SK-N-DZ (cell line): ENCODE measurements at places on chromosomes 6 and 20.

DNA sequence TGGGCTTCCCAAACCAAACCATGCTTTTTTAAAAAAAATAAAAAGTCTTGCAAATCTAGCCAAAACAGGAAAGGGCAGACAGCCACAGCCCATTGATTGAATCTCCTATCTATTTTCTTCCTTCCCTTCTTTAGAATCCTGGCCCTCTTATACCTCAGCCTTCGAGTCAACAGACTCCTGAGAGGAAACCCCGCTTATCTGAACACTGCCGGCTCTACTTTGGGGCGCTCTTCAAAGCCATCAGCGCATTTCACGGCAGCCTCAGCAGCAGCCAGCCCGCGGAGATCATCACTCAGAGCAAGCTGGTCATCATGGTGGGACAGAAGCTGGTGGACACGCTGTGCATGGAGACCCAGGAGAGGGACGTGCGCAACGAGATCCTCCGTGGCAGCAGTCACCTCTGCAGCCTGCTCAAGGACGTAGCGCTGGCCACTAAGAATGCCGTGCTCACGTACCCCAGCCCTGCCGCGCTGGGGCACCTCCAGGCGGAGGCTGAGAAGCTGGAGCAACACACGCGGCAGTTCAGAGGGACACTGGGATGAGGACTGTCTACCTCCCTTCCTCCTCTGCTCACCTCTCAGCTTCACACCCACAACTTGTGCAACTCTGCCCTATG is 10.1 kb upstream of the RTF2 start:
- DNase-seq: no peak

DNA sequence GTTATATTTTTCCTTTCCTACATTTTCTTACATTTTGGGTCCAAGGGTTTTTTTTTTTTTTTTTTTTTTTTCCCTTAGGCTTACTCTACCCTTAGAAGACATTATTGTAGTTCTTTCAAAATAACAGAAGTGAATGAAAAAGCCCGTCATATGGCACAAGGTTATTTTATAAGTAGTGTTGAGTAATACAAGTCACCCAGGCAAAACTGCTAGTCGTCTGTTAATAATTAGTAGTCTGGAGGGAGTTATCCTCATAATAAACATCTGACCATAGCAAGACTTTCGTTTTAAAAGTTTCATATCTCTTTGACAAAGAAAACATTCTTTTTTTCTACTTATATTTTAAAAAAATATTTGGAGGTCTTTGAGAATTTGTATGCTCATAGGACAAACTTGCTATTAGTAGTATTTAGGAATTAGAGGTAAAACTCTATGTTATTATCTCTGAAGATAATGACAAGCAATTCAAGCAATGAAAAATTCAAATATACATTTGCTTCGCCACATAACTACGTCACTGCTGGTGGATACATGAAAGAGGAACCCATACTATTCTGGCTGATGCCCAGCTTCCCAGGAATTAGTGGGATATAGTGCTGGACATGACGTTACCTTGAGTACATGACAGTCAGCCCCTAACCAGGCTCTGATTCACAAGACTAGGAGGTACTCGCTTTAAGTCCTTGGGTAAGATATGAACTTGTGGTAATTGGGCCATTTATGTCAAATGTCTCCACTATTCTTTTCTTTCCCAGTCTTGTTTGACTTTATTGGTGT is 532.8 kb downstream of the GRIK2 start:
- no peak for DNase-seq

GRCh38 chr6:1726341-1726768 is 116.6 kb downstream of the FOXC1 start:
- no peak for DNase-seq

DNA sequence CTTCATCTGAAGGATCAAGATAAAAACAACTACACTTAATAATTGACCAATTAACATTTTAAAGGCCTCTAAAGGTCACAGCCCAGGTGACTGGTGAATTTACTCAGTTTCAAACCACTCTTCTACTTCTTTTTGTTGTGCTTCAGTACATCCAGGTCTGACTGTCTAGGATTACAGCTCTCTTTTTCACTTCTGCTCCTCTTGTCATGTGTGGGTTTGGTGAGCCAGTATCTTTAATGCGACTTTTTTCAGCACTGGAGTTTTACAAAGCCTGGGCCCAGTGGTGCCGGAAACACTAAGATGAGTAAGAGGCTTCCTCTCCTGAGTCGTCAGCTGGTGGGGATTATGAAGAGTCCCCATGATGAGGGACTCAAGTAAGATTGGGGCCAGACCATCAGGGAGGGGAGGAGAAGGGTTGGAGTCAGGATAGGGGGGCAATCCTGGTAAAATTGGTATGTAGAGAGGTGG is 27.0 kb downstream of the HECA start:
- DNase-seq: no peak

- DNase-seq: no peak
Observed at GRCh38 chr20:7022597-7022996, 255.1 kb downstream of the BMP2 start.

GRCh38 chr6:89859744-89860143 is 30.1 kb downstream of the CASP8AP2 start:
- DNase-seq: no peak

- no peak for DNase-seq
Observed at GRCh38 chr20:40476461-40476860, 212.6 kb downstream of the MAFB start.

DNA sequence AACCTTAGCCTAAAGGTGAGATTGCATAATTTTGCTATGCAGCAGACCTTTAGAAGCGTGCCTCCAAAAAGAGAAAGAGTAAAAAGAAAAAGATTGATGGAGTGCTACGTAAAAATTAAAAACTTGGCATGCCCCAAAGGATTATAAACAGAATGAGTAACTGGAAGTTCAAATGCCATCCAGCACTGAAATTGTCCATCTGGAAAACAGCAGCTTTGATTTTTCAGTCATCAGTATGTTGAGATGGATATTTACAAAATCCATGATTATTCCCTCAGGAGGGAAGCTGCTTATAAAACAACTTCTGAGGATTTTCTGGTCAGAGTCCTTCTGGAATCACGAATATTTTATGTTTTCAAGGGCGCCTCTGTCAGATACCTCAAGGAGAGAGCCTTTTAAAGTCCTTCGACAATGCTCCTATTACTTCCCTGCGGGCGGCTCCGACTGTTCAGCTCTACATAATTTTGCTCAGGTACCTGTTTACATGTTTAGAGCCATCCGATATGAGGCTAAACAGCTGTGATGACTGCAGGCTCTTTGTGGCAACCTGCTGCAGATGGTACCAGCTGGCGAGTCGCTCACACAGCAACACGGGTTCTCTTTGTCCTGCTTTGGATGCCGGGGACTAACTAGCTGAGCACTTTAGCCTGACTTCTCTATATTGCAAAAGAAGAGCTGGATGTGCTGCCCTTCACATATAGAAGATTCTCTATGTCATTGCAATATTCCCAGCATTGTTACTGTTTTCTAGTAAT is 83.3 kb downstream of the RCAN2 start:
- no peak for DNase-seq

DNA sequence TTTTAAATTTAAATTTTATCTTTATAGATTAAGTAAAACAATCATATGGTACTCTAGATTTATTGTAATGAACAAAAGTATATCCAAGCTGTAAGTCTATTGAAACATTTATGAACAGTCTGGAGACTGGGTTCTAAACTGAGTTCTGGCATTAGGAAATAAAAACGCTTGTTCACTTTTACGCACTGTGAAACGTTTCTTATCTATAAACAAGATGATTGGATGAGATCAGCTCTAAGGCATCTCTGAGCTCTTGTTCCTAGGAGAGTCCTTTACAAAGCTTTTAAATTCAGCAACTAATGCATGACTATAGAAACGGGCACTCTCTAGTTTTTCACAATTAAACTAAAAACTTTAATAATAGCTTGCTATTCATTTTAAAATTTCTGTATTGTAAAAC is 6.8 kb downstream of the HUS1B start:
- no peak for DNase-seq

DNA sequence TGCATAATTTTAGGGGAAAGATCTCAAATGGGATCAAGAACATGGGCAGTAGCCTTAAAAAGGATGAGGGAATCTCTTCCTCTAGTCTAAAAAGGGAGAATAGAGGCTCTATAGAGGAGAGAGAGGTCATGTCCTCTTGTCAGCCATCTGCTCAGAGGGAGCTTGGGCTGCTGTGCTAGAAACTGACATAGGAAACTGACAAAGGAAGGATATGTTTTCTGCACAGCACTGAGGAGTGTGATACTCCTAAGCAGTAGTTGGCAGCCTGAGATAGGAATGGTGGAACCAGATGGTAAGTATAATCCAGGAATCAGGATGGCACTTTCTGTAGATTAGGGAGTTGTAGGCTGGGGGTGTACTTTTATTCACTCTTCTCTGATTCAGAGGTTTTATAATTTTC is 59.2 kb downstream of the PTPRA start:
- DNase-seq: no peak

- no peak for DNase-seq
Observed at GRCh38 chr6:151498327-151498726, 4.5 kb downstream of the CCDC170 start.

GRCh38 chr6:23559587-23560343 is 566.2 kb upstream of the NRSN1 start:
- DNase-seq: peak; percentile 71

DNA sequence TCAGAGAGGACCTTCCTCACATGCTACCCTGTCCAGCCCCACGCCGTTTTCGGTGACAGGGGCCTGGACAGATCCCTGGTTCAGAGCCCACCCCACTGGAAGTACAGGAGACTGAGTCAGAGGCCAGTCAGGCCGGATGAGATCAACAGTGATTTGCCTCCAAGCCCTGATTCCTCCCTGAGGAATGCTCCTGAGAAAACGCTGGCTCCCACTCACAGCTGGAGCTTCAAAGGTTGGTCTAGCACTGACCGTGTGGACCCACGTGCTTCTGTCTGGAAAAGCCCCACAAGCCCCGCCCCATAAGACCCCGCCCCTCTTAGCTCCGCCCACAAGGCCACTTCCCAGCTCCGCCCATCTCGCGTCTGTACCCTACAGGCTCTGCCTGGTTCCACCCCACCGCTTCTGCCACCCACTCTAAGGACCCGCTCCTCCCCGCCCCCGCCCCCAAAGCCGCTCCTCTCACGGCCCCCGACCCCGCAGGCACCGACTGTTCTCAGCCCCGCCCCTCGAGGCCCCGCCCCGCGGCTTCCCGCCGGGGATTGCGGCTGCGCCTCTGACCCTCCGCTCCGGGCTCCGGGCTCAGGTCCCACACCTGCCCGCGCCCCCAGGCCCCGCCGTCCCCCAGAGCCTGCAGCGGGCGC is 64.9 kb upstream of the BHLHE23 start:
- DNase-seq: no peak

DNA sequence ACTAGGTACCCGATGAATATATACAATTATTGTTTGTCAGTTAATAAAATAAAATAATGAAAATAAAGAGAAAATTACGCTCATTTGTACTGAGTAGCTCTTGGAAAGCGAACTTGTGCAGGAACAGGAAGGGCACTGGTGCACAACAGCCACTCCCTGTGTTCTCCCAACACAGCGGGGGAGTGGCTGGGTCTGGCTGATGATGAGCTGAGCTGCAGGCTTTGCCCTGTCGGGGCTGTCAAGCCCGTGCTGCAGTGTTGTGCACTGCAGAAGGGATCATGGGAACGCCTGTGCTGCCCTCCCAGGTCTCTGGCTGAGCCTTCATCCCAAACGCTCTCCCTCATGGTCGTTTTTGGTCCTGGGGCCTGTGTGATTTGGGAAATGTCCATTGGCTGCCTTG is 131.7 kb upstream of the MAP3K4 start:
- no peak for DNase-seq

- DNase-seq: no peak
Observed at GRCh38 chr6:129146902-129147301, 264.0 kb downstream of the LAMA2 start.

- DNase-seq: no peak
Observed at GRCh38 chr6:24072038-24072746, 53.8 kb upstream of the NRSN1 start.

DNA sequence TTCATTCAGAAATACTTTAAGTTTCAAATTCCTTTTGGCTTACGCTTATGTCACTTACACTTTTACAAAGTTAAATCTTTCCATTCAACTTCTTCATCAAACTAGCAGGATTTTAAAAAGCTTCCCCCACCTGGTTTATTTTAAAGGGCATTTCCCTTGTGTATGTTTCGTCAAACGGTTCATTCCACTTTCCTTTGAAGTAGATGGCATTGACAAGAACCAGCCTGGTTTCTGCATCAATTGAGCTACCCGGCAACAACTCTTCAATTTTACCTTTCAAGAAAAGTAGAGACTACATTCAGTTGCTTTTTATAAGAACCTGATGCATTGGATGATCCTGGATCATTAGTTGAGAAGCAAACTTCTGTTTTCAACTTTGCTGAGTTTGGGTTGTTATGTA is 9.8 kb downstream of the SERPINB9 start:
- DNase-seq: no peak
